ENCODE measurements at places on chromosomes 2 and 18. TPM values are rescaled to one million over a fixed set of nuclear protein-coding genes. Genes with fewer than 3 reads are reported as not detected.

The NAT8 gene
- not detected for total RNA-seq

The PMAIP1 gene
- total RNA-seq = 13.7 TPM

The SH3YL1 gene
- 20.8 TPM for total RNA-seq

The OBSL1 gene
- total RNA-seq = 15.6 TPM

The CACNB4 gene
- total RNA-seq = 0.13 TPM

The ANKRD30B gene
- not detected for total RNA-seq

The SPP2 gene
- not detected for total RNA-seq

The MYL12B gene
- 711 TPM for total RNA-seq

The MREG gene
- total RNA-seq = 6.7 TPM

The C18orf32 gene
- 14.8 TPM for total RNA-seq

The LINC00305 gene
- total RNA-seq = not detected

The HOXD4 gene
- not detected for total RNA-seq

The CCDC68 gene
- total RNA-seq = 1.1 TPM

The DPP10 gene
- total RNA-seq = not detected

The ACKR3 gene
- 57.0 TPM for total RNA-seq

The MYCN gene
- 3.1 TPM for total RNA-seq

The SLC19A3 gene
- 0.07 TPM for total RNA-seq

The SEC11C gene
- 20.9 TPM for total RNA-seq

The BCL11A gene
- total RNA-seq = 0.07 TPM

Measured in pulmonary artery endothelial cell (primary cell).